ENCODE measurements at places on chromosomes 3 and 15.

DNA sequence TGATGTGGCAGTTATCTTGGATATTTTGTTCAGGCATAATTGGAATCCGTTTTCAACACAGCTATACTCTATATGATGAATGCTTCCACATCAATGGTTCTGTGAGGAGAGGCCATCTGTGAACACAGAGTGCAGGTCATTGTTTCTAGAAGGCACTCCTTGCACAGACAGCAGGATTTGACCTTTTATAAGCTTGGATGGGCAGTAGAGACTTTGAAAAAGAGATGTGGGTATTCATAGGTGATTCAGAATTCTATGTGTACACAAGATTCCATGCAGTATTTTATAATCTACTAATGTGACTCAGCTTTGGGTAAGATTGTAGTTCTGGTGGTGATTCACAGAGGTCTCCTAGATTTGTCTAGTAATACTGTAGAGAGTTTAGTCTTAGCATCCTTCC lies 12.5 kb downstream of the ARPP21 start:
- peak; percentile 54 for DNase-seq

DNA sequence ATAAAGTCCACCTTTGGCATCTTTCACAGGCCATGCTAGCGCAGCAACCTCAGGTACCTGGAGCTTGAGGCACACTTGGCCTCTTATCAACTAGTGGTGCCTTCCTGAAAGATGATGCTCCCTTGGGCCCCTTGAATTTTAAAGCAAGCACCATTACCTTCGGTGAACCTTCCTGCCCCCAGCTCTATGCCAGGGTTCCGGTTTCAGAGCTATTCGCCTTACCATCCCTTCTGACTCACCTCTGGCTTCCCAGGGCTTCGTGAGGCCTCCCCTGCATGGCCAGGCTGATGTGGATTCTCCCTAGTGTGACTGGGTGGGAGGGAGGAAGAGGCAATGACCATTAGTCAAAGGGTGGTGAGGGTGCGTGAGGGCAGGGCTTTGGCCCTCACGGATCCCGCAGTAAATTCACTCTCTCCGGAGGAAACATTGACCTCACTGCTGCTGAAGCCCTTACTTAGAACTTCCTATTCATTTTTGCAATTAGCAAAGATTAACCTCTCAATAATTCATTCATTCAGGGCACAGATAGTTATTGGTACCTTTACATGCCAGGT lies 16.3 kb downstream of the BHLHE40 start:
- DNase-seq = peak; percentile 91

GRCh38 chr3:128902426-128902825 lies 23.0 kb downstream of the ACAD9 start:
- DNase-seq = no peak

GRCh38 chr3:147572970-147573340 lies 163.8 kb downstream of the ZIC1 start:
- peak; percentile 60 for DNase-seq

DNA sequence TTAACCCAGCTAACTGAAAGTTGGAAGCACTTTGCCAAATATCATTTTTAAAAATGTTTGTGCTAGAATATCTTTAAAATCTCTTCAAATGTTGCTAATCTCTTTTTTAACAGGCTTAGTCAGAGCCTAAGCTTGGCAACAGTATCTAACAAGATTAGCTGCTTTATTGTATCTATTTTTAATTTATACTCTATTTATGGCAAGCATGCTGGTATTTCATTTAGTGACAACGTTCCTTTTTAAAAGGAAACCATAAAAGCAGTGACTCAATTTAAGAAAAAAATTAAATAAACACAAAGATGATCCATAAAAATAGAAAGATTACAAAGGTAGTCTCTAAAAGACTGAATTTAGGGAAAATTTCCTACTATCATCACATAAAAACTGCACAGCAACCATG lies 40.5 kb downstream of the SLC12A6 start:
- no peak for DNase-seq

DNA sequence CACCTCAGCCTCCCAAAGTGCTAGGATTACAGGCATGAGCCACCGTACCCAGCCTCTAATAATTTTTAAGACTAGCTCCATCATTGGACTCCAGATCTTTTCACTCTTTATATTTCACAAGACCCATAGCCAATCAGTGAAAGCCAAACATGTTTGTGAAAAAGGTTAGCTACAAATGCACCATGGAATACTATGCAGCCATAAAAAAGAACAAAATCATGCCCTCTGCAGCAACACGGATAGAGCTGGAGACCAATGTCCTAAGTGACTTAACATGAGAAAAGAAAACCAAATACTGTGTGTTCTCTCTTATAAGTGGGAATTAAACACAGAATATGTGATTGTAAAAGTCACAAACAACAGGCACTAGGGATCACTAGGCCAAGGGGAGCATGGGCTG lies 3.2 kb downstream of the SCAPER start:
- no peak for DNase-seq

DNA sequence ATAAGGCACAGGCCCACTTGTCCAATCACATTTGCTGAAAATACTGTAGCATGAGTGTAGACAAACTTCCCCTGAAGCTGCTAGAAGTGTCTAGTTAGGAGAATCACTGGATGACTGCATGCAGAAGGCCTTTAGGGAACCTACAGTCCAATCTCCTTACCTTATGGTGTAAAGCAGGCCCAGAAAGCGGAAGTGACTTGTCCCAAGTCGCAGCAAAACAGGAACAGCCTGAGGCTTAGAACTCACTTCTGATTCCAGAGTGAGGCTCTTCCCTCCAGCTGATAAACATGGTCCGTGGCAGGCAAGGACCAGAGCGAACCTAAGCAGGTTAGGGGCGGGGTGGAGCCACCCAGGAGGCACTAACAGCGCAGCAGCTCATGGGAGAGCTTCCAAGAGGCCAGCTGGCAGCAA lies 2.5 kb downstream of the GRAMD2A start:
- DNase-seq = no peak

GRCh38 chr3:145013931-145014330 lies 1042.3 kb downstream of the DIPK2A start:
- no peak for DNase-seq

- no peak for DNase-seq
These were observed 47.0 kb downstream of the MAP3K13 start for GRCh38 chr3:185409957-185410356.

- DNase-seq = peak; percentile 10
These were observed 230.5 kb upstream of the CHRNA7 start for GRCh38 chr15:31799715-31800321.

DNA sequence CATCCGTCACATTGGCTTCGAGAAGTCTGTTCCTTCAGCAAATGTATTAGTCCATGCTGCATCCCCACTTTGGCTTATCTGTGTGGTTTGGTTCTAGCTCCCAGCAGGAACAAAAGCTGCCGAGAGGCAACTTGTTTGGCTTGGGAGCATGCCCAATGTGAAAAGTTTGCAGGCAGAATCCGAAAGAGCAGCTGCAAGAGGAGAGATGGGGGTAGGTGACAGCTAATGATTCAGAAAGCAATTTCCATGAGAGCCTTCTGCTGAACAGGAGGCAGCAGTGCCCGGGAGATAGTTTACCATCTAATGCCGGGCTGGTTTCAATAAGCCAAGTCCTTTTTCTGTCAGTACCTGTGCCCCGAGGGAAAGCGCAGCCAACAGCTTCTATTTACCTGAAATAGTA lies 60.2 kb downstream of the GRM7 start:
- no peak for DNase-seq

GRCh38 chr15:101307897-101308603 lies 13.0 kb upstream of the SNRPA1 start:
- no peak for DNase-seq

- DNase-seq = no peak
These were observed 4.4 kb upstream of the SNX22 start for GRCh38 chr15:64146885-64147681.

GRCh38 chr3:132342183-132342582 lies 25.0 kb downstream of the ACP3 start:
- no peak for DNase-seq

DNA sequence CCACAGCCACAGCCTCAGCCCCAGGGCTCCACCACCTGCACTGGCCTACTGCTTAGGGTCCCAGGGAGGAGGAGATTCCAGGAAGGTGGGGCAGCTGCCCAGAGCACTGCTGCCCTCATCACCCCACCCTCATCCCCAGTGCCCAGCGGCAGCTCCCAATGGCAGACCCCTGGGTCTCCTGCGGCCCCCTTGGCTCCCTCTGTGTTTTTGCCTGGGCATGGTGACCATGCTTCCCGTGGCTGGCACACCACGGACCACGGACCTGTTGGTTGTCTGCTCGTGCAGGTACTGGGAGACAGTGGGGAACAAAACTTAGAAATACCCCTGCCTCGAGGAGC lies 2.7 kb downstream of the CHST13 start:
- DNase-seq = no peak

DNA sequence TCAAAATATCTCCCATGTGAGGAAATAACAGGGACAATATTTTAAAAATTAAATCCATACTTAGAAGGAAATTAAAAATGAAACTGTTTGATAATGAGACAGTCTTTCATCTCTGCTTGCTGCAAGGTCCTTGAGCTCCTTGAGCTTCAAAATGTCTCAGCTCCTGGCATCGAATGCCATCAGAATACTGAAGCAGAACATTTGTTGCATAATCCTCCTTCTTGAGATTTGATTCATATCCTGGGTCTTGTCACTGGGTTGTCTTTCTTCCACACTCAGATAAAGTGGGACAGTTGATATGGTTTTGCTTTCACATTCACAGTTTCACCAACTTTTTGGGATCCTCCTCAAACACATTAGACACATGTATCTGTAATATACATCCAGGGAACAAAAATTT lies 27.8 kb downstream of the COL8A1 start:
- DNase-seq = no peak

DNA sequence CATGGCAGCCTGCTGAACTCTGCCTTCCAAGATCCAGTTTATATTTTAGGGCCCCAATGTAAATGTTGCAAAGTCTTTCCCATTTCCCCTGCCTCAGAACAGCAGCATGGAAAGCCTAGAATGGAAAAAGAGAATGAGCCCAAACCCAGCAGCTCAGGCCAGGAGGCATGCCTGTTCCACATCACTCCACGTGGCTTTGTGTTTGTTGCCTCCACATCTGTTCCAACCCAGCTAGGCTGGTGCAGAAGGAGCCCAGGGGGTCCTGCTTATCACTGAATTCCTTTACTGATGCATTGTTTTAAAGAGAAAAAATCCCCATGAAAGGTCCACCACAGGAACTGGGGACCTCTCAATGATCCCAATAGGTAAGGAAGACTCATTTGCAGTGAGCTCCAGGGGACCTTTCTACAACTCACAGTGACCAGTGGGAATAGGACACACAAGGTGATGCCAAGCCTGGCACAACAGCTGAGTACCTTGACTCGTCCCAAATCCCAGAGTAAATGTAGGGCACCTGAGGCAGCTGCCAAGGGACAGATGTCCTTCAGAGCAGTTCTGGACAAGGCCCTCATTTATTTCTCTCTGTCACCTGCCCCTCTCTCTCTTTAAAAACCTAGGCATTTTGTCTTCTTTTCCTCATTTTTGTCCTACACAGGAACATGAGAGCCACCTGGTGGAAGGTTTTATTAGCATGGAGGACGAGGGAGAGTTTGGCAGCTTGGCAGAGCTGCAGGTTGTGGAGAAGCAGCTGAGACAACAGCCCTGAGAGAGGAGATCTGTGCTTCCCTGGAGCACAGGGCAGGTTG lies 41.7 kb upstream of the ADAMTS17 start:
- DNase-seq = peak; percentile 16

DNA sequence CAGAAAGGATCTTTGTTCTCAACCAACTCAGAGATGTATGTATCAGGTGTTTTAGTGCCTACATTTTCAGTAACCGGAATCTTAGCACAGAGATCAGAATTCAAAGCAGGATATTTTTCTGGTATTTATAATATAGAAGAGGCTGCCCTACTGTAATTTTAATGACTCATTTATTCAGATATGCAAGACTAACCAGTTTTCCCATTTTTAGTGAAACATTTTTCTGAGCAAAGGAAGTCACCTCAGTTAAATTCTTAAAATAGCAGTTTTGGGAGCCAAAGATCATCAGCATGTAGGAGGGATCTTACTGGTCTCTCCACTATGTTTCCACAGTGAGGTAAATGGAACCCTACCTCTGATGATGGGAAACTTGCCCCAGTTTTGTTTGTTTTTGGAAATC lies 42.0 kb downstream of the SRP14 start:
- DNase-seq = no peak

DNA sequence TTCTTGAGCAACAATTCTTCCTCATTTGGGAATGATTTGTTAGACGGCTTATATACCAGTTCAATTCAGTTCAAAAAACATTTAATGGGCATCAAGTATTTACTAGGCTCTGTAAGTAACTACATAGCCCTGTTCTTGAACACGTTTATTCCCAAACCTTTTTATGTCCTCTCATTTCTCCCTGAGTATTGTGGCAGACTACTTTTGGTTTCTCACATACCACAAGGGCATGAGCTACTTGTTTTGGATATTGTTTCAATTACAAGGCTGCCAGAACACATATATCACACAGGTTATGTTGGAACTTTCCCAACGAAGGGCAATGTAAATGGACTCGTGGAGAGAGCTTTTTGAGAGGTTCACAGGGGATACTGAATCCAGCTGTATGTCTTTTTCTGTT lies 363.8 kb upstream of the NAALADL2 start:
- no peak for DNase-seq

DNA sequence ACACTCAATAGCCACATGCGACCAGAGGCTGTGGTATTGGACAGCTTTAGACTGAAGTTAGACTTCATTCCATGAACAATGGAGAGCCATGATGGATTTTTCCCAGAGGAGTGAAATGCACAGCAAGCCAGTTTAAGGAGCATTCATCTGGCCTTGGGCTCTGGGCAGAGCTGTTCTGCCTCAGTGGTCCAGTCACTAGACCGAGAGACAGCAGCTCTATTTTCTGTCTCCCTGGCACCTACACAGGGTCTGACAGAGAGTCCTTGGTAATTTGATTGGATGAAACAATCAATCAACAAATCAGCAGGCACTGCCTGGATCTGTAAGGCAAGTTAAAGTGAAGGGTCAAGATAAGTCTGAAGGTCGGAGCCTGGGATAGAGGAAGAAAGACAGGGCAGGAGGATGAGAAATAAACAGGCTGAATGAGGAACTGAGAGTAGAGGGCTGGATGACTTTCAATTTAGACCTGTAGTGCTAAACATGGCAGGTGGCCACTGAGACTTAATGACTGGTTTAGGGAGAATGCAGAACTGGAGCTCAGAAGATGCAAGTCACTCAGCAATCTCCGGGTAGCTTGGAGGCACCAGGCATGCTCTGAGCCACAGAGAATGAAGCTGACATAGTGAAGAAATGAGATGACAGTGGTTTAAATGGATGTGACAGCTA lies 98.5 kb upstream of the SLC25A36 start:
- no peak for DNase-seq

GRCh38 chr3:188390775-188391443 lies 237.0 kb downstream of the LPP start:
- no peak for DNase-seq

- DNase-seq = no peak
These were observed 2.8 kb upstream of the RNU5A-1 start for GRCh38 chr15:65292938-65293518.

GRCh38 chr15:76339305-76340197 lies 3.0 kb downstream of the ISL2 start:
- DNase-seq = no peak

DNA sequence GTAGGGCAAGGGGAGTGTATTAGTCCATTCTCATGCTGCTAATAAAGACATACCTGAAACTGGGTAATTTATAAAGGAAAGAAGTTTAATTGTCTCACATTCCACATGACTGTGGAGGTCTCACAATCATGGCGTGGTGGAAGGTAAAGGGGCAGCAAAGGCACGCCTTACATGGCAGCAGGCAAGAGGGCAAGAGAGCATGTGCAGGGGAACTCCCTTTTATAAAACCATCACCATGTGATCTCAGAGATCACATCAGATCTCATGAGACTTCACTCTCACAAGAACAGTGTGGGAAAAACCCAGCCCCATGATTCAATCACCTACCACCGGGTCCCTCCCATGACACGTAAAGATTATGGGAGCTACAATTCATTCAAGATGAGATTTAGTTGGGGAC lies 41.4 kb downstream of the SUMF1 start:
- no peak for DNase-seq

Measured in Caki2 (cell line).